ENCODE measurements at places on chromosomes 13 and 19. TPM values are rescaled to one million over a fixed set of nuclear protein-coding genes. Genes with fewer than 3 reads are reported as not detected.

The ABCA7 gene
- polyA plus RNA-seq, result 11.0 TPM

The SRRM5 gene
- polyA plus RNA-seq, result 0.02 TPM

DNA sequence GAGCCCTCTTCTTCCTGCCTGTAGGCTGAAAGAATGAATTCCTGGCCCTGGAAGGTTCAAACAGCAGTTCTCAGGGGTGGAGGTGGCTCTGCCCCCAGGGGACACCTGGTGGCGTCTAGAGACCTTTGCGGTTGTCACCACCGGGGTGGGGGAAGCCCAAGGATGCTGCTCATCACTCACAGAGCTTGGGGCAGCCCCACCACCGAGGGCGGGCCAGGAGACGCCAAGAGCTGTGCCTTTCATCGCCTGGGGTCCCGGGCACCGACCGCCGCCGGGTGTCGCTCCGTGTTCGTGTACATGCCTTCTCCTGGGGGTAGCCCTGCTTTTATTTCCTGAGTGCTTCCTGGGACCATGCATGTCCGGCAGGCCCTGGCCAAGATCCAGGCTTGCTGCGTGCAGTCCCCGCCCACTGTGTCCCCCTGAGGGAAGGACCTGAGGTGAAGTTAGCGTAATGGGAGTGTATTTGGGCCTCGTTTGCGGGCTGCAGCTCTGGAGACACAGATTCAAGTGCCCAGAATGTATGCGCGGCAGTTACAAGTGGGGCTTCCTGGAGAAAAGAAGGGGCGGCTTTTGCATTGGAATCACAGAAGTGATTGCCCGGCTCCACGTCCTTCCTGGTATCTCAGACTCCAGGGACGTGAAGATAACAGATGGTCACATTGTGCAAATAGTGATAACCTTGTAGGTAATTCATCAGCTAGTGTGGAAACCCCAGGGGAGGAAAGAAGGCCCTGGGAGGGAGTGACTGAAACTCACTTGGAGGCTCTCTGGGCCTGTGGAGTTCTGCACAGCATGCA is 7.8 kb downstream of the DOT1L start:
- no peak overlapping the region for H3K4me3 ChIP-seq
- DNase-seq, result no peak
- no peak overlapping the region for H3K27ac ChIP-seq
- no peaks in the 10 kb centered on the region for H3K36me3 ChIP-seq
- no peaks in the 10 kb centered on the region for H3K27me3 ChIP-seq
- peaks cover 36% of the 10 kb centered on the region for H3K4me1 ChIP-seq

The CAB39L gene
- 8.6 TPM for polyA plus RNA-seq

The PDX1 gene
- polyA plus RNA-seq, result not detected

DNA sequence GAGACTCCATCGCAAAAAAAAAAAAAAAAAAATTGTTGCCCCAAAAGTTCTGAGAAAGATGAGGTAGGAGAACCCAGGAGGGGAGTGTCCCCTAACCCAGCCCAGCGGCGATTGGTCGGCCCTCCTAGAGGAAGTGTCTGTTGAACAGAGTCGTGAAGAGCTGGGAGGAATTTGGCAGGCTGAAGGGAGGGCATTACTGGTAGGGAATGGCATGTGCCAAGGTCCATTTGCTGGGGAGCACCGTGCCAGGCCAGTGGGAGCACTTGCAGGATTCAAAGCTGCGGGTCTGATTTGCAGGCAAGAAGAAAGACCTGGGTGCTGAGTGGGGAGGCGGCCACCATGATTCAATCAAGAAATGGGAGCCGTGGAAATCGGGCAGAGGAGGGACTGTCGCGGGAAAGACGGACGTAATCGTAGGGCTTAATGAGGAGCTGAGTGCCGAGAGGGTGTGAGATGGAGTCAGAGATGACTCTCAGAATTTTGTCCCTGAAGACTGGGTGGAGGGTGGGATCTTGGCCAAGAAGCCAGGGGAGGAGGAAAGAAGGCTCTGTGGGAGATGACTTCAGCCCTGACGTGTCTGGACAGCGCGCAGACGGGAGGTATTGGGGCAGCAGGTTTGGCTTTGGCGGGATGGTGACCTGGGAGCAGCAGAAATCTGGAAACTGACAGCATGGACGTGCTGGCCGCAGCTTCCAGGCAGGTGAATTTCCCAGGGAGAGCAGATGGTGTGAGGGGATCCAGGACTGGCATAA is 15.4 kb downstream of the CERS4 start:
- no peaks in the 10 kb centered on the region for H3K36me3 ChIP-seq
- peak overlapping the region; percentile 15 for H3K4me3 ChIP-seq

- no peaks in the 10 kb centered on the region for H3K4me1 ChIP-seq
- no peak overlapping the region for H3K27ac ChIP-seq
- peaks cover 17% of the 10 kb centered on the region for H3K36me3 ChIP-seq
- no peak overlapping the region for H3K4me3 ChIP-seq
- DNase-seq, result no peak
These were observed 24.8 kb upstream of the ZNF527 start for GRCh38 chr19:37346091-37346490.
